Frontal cortex (tissue), 4 donors: ENCODE measurements at places on chromosomes 1 and 21.

GRCh38 chr21:32185726-32186125 is 93.1 kb downstream of the MIS18A start:
- no peak for DNase-seq

DNA sequence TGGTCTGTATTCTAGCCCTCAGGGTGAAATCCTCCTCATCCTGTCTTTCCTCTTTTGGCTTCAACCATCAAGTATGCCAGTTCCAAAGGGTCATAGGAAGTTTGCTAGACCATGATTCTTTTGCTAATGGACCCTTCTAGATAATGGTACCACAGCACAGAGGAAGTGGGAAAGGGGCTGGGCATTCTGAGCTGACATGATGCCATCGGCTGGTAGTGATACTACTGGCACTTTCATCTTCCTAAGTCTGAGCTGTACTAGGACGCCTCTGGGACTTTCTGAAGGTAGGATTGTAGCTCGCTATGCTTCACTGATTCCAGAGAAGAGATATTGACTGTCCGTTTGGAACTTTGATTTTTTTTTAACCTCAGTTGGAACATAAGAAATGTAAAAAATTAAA is 11.4 kb downstream of the FASLG start:
- DNase-seq = no peak

GRCh38 chr21:34818662-34819158 is 149.9 kb downstream of the CLIC6 start:
- no peak for DNase-seq

GRCh38 chr1:33561576-33561975 is 89.1 kb downstream of the ZSCAN20 start:
- DNase-seq = no peak

DNA sequence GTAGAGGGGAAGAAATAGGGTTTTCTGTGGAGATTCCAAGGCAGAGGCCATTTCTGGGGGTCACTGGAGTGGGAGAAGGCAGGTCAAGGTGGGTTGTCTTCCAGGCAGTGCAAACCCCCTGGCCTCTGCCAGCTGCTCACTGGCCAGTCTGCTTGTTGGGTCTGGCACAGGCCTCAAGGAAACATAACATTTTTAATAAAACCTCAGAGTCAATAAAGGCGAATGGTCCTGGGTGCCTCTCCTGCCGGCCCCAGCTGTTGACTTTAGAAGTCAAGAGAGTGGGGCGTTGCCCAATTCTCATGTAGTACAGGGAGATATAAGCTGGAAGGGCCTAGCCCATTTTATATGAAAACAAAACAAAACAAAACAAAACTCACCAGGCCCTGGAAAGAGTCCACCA is 36.6 kb downstream of the RUNX3 start:
- no peak for DNase-seq

GRCh38 chr1:207504438-207504837 is 8.5 kb downstream of the CR1 start:
- no peak for DNase-seq

DNA sequence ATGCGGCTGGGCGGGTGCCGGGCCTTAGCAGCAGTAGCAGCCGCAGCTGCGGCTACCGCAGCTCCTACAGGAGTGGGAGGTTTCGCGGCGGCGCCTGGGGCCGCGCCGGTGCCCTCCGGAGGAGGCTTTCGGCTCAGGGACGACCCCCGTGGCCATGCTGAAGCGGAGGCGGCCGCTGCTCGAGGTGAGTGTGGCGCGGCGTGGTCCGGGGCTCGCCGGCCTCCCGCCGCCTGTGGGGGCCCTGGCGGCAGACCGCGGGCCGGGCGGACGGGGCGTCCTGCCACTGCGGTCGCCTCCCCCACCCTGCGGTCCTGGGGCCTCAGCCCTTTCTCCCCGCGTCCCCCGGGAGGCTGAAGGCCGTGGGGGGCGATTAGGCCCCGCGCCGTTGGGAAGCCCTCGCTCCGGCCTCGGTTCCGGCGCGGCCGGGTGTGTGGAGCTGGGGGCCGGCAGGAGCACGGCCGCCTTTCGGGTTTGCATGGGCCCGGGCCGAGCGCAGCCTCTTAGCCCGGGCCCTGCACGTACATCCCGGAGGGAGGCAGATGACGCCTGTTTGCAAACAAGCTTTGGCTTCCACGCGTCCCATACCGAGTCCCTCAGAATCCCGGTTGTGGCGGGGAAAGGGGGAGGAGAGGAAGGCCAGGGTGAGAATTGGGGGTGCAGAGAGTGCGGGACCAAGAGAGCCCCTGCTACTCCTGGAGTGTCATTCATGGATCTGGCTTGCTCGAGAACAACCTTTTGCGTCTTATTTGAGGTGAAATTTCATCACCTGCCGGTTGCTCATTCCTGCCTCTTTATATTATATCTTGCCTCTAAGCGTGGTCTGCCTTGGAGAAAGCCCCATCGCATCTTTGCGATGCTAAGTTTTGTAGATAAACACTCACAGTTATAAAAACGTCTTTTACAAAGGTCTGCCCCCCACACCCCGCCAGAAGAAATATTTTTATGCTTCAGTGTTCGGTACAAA is 613 bp downstream of the ZFYVE9 start:
- DNase-seq = peak; percentile 47

DNA sequence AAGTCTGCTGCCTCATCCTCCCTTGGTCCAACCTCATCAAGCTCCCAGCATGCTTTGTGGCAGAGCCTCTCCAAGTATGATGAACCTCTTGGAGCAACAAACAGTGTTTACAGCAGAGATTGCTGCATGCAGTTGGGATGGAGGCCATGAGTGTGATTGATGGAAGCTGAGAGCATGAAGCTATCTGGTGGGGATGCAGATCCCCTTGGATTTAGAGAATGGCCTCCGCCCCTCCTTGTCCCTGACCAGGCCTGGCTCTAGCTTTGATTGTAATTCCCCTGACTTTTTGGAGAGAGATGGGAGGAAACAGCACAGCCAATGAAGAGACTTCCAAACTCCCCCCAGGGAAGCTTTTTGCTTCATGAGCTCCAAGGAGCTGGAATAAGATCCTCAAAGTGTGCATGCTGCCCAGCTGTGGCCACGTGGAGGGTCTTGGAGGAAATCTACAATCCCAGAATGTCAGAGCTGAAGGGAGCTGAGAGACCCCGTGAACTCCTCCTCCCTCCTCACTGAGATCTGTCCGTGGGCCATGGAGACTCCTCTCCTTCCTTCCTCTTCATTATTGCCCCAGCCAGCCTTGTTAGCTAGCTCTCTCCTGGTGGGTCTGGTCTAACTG is 165.3 kb upstream of the USP24 start:
- no peak for DNase-seq

DNA sequence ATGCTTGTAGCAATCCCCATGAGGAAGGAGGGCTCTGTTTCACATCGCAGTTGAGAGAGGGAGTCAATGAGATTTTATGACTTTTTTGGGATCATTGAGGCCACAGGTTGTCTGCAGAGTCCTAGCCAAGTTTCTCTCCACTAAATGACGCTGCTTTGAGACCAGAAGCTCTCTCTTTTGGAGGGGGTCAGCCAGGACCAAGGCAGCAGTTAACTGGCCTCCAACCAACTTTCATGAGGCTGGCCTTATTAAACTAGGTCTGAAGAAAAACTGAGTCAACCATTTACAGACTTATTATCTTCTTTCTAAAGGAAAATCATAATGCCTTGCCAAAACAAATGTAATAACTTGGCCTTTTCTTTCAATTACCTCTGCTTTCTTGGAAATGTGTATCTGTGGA is 8.6 kb downstream of the WLS start:
- DNase-seq = no peak

GRCh38 chr21:26170471-26171257 is at the start of gene APP:
Gene APP (minus strand): TSS chr21:26170770. CDS start chr21:26170620, 150 bp downstream.
- DNase-seq = peak; percentile 97

GRCh38 chr1:189669846-189670245 is 807.8 kb downstream of the BRINP3 start:
- DNase-seq = no peak

- no peak for DNase-seq
Observed at GRCh38 chr21:26433386-26433785, 139.7 kb downstream of the CYYR1 start.

DNA sequence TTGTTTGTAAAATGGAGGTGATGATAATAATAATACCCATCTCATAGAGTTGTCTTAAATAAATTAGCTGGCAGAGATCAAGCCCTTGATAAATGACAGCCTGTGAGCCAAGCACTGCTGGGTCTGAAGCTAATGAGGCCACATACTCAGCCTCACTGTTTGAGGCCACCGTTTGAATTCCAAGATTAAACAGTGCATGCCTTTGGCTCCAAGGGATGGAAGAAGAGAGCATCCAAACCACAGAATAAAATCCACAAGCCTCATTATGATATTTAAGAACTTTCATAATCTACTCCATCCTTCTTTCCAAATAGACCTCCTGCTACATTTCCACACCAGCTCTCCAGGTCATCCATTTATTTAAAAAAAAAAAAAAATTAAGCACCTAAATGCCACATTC is 29.0 kb downstream of the TGFBR3 start:
- no peak for DNase-seq

GRCh38 chr1:21628798-21629393 is 40.3 kb downstream of the RAP1GAP start:
- no peak for DNase-seq
